ENCODE measurements at places on chromosomes 12 and 14.

GRCh38 chr12:49094160-49094974 is at the start of gene DHH:
DHH (minus strand) TSS chr12:49094801; CDS start chr12:49094512, 289 bp downstream.
- DNase-seq: no peak

GRCh38 chr14:21940887-21941856 is 267.6 kb upstream of the OR4E1 start:
- DNase-seq: no peak

DNA sequence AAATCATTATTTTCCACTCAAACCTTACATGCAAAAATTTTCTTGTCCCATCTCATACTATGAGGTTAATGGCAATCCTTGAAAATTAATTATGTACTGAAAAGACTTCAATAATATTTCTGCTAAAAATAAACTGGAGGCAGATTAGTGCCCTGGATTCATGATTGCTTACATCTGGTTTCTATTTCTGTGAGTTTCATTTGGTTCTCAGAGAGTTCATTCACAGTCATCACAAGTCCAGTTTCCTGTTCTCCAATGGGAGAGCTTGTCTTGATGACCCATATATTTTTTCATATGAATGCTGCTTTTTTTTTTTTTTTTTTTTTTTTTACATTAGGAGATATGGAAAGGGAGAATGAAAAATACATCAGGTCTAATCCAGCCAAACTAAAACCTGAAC is 6.6 kb upstream of the PTHLH start:
- no peak for DNase-seq

DNA sequence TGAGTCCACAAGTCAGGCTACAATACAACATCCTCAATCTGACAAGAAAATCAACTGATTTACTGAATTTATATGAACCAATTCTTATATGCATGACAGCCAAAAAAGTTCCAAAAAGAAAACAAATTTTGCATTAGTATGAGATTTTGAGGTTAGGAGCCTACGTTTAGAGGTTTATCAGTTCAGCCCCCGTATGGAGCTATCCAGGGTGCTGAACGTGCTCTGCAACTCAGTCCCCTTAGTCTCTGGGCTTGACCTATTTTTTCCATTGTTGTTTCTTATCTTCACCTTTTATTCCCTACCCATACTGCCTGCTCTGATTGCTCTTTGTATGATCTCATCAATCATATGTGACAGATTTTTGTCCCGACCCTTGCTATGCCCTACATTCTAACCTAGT is 693.0 kb downstream of the NRXN3 start:
- DNase-seq: no peak

GRCh38 chr14:105059035-105059924 is 6.0 kb downstream of the GPR132 start:
- DNase-seq: no peak

- DNase-seq: no peak
These were observed 72.8 kb downstream of the ANKS1B start for GRCh38 chr12:99911967-99912366.

DNA sequence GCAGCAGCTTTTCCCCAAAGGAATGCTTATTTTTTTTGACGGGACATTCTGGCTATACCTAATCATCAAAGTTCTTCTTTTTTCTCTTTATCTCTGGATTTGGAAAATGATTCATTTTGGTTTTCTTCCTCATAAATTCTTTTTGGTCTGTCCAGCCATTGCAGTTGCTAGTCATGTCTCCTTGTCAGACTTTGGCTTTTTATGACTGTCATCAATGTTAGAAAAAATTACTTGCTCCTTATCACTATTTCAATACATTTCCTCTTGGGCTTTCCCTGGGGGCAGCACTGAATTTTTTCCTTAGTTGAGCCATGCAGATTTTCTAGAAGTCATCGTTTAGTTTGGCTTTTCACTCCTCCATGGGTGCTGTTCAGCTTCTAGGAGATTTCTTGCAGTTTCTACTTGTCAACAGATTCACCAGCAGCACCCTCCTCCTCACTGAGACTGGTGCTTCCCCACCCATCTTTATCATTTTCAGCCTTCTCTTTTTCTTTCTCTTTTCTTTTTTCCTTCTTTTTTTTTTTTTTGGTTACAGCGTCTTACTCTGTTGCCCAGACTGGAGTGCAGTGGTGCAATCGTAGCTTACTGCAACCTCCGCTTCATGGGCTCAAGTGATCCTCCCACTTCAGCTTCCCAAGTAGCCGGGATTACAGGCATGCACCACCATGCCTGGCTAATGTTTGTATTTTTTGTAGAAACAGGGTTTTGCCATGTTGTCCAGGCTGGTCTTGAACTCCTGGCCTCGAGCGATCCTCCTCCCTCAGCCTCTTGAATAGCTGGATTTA is 5.2 kb downstream of the ADIPOR2 start:
- DNase-seq: no peak

DNA sequence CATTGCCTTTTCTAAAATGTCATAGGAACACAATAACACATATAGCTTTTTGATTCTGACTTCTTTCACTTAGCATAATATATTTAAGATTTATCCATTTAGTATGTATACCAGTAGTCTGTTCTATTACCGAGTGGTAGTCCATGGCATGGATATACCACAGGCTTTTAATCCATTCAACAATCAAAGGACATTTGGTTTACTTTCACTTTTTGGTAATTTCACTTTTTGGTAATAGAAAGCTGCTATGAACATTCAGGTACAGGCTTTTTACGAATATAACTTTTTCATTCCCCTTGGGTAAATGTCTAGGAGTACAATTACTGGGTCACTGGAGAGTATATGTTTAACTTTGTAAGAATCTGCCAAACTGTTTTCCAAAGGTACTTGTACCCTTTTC is 100.7 kb upstream of the PRICKLE1 start:
- no peak for DNase-seq

DNA sequence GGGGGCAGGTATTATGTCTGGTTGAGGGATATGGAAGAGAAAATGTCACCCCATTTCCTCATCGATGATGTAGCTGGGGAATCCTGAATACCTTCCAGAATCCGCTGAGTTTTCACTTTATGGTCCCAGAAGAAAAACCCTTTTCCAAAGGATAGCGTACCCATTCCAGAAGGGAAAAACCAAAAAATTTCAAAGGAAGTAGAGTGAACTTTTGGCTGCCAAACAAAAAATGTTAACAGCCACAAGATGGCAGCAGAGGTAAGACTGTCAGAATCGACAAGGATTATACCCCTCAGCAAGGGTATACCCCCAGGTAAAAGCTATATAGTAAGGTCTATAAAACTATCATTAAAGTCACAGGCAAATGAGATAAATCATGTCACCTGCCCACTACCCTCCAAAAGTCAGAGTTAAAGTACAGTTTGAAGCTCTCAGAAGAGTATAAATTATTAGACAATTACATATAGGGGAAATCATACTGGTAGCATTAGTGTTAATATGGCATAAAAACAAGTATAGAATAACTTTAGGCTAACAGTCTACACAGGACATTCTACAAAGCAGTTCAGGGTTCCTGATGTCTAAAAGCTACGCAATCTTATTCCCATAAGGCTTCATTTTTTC is 18.0 kb downstream of the ACIN1 start:
- DNase-seq: no peak

GRCh38 chr12:47082796-47083621 is 3.2 kb upstream of the AMIGO2 start:
- no peak for DNase-seq

DNA sequence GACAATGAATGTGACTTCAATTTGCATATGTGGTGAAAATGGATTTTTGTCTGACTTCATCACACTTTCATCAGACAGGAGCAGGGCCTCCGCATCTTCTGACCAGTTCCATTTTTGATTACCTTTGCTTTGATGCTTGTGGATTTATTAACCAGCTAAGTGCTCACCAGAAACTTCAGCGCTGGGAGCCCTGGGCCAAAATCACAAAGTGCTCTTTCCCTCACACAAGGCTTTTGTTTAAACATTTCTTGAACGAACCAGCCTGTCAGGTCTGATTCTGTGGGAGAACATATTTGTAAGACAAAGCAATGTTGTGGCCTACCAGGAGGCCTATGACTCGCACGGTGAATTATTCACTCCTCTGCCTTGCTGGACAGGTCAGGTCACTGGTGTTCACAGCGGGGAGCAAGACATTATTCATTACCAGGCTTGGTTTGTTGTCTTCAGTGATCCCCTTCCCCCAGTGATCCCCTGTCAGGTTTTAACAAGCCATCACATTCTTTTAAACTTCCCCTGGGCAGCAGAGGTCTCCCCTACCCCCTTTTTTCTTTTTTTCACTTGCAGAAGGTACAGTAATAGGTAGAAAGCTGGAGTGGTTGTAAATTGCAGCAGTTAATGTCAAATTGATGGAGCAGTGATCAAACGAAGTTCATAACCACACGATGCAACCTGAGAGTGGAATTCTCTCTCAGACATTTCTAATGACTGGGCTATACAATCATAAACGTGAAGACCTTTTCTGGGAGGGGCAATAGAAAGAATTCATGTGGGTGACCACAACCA is 167.5 kb upstream of the PRICKLE1 start:
- DNase-seq: no peak

DNA sequence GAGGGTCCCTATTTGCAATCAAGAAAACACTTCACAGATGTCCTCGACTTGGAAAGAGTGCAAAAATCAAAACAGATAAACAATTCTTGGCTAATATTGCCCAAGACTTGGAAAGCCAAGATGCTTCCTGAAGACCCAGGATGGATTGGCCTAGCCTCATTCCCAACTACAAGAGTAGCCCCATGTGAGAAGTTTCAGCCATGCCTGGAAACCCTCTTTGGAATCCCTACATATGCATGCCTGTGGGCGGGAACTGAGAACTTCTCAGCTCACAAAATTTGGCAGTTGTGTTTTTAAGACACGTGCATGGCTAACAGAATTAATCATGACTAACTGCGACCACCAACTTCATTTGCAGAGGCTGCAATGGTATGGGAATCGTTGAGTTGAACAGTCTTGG is 283.2 kb upstream of the TBX3 start:
- no peak for DNase-seq

- DNase-seq: no peak
These were observed 193.6 kb upstream of the NUDT4 start for GRCh38 chr12:93183940-93184671.

GRCh38 chr14:83251402-83251801 is 1717.7 kb upstream of the SEL1L start:
- DNase-seq: no peak

- no peak for DNase-seq
These were observed 38.7 kb downstream of the PPHLN1 start for GRCh38 chr12:42364692-42365091.

DNA sequence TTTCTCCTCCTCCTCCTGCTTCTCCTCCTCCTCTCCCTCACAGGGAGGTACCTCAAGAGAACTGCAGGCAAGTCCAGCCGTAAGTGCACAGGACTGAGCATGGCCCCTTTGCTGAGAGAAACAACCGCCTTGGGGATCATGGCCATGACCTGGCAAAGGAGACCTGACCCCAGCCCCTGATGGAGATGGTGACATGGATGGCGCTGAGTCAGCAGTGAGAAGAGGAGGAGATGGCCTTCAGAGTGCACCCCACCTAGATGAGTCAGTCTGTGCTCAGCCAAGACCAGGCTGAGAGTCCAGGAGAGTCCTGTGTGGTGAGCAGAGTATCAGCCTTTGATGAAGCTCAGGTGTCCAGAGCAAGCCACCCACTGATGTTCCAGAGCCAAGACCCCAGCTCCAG is 36.4 kb downstream of the MEG3 start:
- DNase-seq: no peak

GRCh38 chr12:51869496-51869865 is 18.4 kb upstream of the ANKRD33 start:
- no peak for DNase-seq

DNA sequence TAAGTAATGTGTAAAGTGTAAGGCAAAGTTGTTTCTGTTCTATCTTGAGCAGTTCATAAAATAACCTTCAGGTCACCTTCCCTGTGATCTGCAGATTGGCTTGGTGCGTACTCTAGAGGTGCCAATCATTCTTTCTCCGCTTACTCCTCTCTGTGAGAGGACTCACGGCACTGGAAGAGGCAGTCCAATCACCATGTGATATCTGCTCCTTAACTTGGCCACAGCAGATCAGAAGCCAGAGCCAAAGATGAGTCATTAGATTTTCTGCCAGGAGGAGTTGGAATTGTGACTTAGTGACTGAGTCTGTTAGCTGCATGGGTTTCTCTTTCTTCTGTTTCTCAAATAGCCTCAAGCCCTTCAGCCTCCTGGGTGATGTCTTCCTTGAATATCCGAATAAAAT is 165.5 kb downstream of the SLC41A2 start:
- DNase-seq: no peak

- DNase-seq: no peak
These were observed 494.3 kb upstream of the USP15 start for GRCh38 chr12:61765926-61766325.

- no peak for DNase-seq
These were observed 376 bp downstream of the INSM2 start for GRCh38 chr14:35534208-35534872.

GRCh38 chr12:111033281-111034082 is 113.1 kb upstream of the MYL2 start:
- no peak for DNase-seq

DNA sequence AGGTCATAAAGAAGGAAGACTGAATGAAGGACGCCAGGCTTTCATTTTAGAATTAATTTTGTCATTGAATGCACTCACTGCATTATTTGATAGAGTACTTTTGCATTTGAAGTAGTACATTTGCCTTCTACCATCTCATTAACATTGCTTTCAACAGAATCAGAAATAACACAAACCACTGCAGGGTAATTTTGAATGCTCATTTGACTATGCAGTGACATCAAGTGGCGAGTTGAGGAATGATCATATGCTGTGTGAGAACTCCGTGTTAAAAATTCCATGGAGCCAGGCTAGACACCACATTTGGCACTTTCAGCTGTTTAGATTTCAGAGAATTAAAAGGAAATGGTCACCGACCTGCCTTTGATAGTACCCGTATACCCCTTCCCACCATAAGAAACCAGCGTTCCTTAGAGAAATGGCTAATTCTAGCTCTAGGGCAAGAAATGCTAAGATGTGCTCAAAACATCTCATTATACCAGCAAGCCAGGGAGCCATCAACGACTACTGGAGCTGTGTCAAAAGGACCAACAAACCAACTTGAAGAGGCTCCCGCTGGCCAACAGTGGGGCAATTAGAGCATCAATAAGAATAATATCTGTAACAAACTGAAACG is 16.5 kb downstream of the HEBP1 start:
- no peak for DNase-seq

- DNase-seq: no peak
These were observed 131.2 kb downstream of the CRADD start for GRCh38 chr12:93808169-93808899.

DNA sequence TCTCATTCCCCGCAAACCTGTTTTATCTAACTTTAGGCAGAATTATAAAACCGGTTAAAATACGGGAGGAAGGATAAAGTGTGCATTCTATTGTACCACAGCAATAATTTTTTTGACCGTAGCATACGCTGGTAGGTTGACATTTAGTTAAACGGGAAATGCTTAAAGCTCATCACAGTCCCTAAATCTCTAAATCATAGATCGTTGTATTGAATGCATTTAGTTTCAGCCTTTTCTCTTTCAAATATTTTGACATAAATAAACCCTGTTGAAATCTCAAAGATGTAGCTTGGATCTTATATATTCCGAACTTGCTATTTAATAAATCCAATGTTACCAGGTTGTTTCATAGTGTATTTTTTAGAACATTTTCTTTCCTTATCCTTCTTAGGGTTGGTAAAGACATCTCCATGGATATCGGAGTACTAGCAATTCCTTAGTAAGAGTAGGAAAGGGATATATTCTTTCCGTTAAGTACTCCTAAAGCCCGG is 798 bp downstream of the CLEC2B start:
- no peak for DNase-seq

- DNase-seq: no peak
These were observed 21.6 kb upstream of the TEX22 start for GRCh38 chr14:105376521-105377440.

- no peak for DNase-seq
These were observed 32.7 kb downstream of the RTRAF start for GRCh38 chr14:52021957-52022600.

Measured in activated T-helper 9 cell treated with anti-CD3 and anti-CD28 coated beads, Interleukin-2, amount 50 U/mL, for 16 hours (primary cell).